T-helper 1 cell (primary cell): ENCODE measurements at places on chromosomes 13 and 19.

DNA sequence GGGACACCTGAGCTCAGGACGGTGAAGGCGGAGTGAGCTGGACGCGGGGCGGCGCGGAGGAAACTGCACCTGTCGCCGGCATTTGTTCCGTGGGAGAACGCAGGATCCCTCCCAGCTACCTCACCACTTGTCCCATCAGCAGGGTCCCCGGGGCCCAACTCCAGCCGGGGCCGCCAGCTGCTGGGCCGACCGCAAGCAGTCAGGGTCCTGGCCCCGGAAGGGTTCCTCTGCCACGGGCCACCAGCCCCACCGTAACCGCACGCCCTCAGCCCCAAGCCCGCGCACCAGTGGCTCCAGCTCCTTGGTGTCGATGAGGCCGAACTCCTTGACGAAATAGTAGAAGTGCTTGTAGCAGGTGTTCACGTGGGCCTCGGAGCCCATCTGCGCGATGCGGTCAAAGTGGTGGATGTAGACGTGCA is 19.6 kb downstream of the MOB3A start:
- no peak for DNase-seq

GRCh38 chr13:75493156-75493555 is 11.2 kb upstream of the TBC1D4 start:
- no peak for DNase-seq

DNA sequence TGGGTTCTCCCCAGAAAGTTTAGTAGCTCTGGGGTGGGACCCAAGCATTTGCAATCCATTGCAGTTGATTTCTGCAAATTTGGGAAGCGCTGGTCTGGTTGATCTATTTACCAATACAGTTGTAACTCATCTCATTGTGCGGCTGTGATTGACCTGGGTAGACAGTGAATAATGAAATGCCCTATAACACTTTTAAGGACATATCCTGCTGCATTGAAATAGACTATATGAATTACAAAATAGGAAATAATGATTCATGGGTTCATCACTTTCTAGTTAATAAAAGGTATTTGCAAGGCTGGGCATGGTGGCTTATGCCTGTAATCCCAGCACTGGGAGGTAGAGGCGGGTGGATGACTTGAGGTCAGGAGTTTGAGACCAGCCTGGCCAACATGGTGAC is 59.0 kb upstream of the FARP1 start:
- no peak for DNase-seq

DNA sequence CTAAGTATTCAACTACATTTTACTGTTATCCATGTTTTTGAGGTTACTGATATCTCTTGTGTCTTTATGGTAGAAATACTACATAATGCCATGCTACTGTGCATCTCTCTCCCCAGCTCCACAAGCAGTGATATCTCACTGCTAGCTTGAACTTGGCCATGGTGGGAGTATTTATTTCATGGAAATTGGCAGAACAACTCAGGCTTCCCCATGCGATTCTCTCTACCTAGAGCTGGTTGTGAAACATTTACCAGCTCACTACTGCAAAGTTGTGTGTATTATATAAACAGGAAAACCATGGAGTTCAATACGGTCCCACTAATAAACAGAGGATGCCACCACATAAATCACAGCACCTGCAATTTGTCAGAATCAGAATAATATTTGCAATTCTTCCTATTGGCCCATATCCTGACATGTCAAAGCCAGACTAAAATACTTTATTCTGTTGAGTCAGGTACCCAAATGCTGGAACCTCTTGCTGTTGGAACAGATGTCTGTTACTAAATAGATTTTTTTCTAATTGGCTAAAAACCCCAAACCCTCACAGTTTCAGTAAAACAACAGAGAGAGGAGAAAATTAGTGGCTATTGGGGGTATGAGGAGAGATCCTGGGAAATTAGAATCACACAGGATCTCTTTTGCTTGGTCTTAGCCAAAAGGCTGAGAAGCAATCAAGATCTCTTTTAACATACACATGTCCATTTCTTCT is 91.4 kb upstream of the SLC10A2 start:
- DNase-seq, result no peak

GRCh38 chr13:26528527-26528926 is 29.0 kb upstream of the WASF3 start:
- no peak for DNase-seq

GRCh38 chr19:7637374-7638256 is 705 bp downstream of the STXBP2 start:
- no peak for DNase-seq

GRCh38 chr19:33520048-33520643 is 1.4 kb downstream of the PEPD start:
- no peak for DNase-seq

DNA sequence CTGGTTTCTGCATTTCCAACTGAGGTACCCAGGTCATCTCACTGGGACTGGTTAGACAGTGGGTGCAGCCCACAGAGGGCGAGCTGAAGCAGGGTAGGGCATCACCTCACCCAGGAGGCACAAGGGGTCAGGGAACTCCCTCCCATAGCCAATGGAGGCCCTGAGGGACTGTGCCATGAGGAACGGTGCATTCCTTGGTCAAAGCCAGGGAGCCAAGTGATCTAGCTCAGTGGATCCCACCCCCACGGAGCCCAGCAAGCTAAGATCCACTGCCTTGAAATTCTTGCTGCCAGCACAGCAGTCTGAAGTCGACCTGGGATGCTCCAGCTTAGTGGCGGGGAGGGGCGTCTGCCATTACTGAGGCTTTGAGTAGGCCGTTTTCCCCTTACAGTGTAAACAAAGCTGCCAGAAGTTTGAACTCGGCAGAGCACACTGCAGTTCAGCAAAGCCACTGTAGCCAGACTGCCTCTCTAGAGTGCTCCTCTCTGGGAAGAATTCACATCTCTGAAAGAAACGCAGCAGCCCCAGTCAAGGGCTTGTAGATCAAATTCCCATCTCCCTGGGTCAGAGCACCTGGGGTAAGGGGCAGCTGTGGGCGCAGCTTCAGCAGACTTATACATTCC is 1386.6 kb upstream of the PCDH9 start:
- no peak for DNase-seq

- no peak for DNase-seq
These were observed 29.2 kb upstream of the CERS4 start for GRCh38 chr19:8180018-8180417.

DNA sequence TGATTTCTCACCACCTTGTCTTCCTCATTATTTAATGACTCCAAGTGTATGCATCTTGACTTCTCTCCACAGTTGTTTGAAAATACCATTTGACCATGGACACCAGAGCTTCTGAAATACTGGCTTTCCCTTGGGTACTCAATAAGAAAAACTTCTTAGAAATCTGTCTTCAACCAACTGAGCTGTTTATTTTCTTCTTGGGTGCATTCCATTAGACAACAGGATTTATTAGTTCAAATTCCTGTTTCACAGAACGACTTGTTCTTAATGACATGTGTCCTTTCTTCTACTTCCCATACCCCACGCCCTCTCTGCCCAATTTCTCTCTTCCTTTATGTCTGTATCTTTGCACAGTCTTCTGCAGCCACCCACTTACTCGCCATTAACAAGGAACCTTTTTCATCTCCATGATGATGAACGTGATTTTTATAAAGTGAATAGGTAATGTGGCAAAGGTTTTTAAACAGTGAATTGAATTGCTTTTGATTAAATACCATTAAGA is 11.3 kb upstream of the ITM2B start:
- DNase-seq, result no peak

GRCh38 chr13:51971520-51972426 is 39.5 kb downstream of the ATP7B start:
- DNase-seq, result no peak

GRCh38 chr19:41298348-41298964 is 11.5 kb upstream of the CCDC97 start:
- DNase-seq, result peak; percentile 58

DNA sequence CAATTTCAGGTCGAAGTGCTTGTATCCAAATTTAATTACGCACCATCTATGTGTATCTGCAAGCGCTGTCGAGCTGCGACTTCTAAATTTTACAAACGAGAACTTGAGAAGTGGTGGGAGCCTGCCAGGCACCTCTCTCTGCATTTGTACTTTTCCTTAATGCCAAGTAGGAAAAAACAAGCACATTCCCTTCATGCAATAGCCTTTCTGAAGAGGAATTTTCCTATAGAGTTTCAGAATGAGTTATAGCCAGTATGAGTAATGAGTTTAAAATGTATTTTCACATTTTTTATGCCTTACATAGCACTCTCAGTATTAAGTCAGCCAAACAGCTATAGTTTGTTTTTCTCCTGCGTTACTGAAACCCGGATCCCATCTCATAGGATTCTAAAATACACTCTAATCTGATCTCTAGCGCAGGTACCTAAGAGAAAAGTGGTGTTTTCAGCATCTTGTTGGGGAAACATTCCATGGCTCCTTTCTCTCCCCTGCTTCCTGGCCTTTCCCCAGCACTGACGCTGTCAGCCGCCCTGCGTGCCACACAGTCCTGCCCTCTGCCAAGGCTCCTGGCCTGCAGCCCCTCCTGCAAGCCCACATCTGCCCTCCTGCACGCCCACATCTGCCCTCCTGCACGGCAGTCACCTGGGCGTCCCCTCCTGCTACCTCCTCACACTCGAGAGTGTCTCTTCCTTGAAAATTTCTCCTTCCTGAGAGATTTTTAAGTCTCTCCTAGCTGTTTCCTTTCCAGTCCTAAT is 526.9 kb downstream of the MYO16 start:
- no peak for DNase-seq

GRCh38 chr13:67119481-67119894 is 110.6 kb downstream of the PCDH9 start:
- DNase-seq, result no peak
